CD14-positive monocyte (primary cell): ENCODE measurements at places on chromosomes 7 and 10.

DNA sequence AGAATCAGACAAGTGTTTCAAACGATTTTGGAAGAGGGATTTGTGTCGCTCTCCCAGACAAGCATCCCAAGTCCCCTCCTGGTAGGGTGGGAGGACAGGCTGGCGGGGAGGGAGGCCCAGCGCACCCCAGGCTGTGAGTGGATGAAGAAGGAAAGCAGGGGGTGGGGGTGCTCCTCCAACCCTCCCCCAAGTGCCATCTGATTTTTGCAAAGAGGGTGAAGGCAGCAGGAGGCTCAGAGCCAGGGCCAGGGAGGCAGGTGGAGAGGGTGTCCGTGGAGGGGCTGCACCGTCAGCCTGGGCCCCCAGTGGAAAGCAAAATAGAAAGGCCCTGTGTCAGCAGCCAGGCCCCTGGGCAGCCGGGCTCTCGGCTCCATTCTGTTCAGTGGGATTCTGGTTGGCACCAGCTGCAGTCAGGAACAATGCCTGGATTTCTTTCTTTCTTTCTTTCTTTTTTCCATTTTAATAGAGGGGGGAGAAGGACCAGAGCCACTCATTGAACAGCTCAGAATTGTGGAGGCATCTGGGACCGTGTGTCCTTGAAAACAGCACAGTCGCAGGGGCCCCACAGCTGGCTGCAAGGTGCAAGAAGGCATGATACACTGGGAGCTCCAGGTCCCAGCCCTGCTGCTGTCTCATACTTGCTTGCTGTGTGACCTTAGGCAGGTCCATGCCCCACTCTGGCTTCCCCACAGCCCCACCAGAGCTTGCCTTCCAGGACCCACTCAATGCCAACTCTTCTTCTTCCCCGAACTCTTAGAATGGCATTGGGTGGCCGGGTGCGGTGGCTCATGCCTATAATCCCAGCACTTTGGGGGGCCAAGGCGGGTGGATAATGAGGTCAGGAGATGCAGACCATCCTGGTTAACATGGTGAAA, 7.1 kb upstream of the ZMIZ1 start:
- DNase-seq = no peak

DNA sequence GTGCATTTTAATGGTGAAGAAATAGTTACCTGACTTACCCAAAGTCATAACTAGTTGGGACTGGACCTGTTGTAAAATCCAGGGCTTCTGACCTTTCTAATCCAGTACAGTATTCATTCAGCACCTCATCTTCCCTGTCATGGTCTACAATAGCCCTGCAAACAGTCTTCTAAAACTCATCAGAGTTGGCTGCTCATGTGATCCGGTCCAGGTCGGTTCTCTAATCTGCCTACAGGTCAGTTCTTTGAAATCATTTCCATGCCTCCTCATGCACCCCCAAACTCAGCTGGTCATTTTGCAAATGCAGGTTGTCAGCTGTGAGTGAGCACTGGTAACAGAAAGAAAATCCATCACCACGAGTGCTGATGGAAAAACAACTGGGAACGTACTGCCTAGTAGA, 451.6 kb upstream of the GALNT17 start:
- no peak for DNase-seq

GRCh38 chr7:87709258-87709657, 81.1 kb downstream of the RUNDC3B start:
- no peak for DNase-seq

GRCh38 chr7:371779-372545, 82.0 kb downstream of the FOXL3 start:
- DNase-seq = no peak

GRCh38 chr10:97179731-97180362, 5.9 kb downstream of the SLIT1 start:
- DNase-seq = no peak

DNA sequence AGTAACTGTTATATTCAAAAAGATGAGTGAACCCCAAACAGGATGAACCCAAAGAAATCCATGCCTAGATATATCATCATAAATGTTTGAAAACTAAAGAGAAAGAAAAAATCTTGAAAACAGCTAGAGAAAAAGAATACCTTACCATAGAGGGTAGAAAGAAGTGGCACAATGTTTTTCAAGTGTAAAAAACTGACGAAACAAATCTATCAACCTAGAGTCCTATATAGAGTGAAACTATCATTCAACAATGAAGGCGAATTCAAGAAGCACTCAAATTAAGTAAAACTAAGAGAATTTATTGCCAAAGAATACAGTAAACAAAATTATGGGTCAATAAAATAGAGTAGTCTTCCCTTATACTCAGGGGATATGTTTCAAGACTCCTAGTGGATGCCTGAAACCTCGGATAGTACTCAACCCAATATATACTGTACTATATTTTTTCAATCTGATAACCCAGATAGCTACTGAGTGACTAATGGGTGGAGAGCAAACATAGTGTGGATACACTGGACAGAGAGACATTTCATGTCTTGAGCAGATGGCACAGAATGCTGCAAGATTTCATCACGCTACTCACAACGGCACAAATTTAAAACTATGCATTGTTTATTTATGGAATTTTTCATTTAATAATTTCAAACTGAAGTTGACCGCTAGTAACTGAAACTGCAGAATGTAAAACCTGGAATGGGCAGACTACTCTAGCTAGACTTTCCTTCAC, 52.6 kb upstream of the TMEM106B start:
- no peak for DNase-seq

GRCh38 chr10:44510379-44511115, 125.7 kb upstream of the CXCL12 start:
- no peak for DNase-seq

GRCh38 chr7:150992833-150993302, 2.1 kb downstream of the NOS3 start:
- no peak for DNase-seq

DNA sequence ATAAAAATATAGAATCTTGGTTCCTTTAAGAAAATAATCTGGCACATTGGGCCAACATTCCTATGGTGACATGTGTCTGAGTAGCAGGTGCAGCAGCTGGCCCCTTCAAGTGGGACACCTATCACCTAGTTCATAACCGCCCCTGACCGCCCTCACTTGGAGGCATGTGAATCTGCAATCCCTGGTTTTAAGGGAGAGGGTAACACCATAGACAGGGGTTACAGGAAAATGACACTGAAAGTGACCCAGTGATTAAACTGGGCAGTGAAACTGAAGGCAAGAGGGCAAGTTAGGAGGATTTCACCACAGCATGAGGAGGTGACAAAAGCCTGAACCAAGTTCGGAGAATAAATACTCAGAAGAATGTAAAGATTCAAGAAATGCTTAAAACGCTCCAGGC, 1.1 kb downstream of the RSU1 start:
- DNase-seq = peak; percentile 32

GRCh38 chr10:129096065-129096984, 370.7 kb upstream of the MGMT start:
- DNase-seq = no peak
